HCEC 1CT (cell line): ENCODE measurements at places on chromosomes 1 and 21.
A peak's percentile ranks its signal among the peaks of the same experiment; 100 is the strongest.

DNA sequence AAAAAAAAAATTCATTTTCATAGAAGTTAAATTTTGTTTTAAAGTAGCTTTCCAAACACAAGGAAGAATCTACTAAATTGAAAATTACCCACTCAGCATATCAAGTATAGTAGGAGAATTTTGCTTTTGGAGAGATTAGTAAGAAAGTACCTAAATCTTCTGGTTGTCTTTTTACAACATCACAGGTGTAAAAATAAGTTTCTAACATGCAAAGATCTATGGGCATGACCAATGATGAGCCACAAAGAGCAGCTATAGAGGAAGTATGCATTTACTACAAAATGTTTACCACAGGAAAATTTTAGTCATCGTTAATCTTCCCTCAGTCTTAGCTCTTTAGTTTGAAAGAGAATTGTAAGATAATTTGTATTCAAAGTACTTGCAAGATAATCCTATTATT lies 28.1 kb downstream of the ANGPTL3 start:
- peak; percentile 64 for DNase-seq

DNA sequence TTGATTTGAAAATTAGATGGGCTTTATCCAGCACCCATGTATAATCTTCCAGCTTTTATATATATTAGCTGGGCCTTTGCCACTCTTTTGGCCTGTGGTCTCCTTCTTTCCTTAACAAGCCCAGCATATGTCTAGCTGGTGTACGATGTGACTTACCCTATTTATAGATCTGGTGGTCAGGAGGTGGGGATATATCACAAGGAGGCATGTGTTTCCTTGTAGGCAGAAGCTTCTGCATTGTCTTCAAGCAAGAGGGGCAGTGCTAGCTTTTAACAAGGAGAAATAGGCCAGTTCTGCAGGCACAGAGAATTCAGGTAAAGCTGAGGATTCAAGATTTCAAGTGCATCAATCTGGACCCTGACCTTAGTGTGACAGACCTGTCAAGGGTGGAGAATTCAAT lies 38.0 kb upstream of the DNASE2B start:
- DNase-seq = no peak

GRCh38 chr1:62198069-62198780 lies 3.6 kb downstream of the L1TD1 start:
- DNase-seq = no peak

- DNase-seq = no peak
Measured at GRCh38 chr1:184966989-184967388, 7.3 kb downstream of the NIBAN1 start.

- no peak for DNase-seq
Measured at GRCh38 chr1:39987869-39988268, 32.9 kb downstream of the MFSD2A start.
